ENCODE measurements at places on chromosomes 1 and 21.

DNA sequence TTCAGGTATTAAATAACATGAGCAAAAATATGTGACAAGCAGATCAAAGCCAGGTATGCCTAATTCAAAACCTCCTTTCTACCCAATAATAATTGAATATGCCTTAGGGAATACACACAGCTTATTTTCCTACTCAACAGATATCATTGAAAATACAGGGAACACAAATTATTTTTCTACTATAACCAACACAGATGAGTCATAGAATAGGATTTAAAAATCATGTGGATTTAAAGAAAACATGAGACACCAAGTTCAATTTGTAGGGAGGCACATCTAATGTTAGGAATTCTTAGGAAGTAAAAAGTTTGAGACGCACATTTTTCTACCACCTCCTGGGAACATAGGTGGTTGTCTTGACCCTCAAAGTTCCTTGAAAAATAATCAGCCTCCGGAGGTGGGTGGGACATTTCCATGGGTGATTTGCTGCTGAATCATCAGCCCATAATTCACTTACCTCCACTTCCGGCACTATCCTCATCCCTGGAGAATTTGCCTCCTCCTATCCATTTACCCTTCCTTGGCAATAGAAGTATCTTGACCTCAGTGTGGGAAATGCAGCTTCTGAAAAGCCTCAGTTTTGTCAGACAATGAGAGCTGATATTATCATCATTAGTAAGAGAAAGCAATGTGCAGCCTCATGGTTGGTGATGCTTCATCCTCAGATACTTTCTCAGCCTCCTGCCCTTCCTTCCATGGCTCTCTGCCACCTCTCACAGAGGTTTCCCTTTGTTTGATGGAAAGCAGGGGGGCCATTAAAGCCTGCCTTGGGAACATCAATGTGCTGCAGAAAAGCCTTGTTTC is 33.5 kb upstream of the RGS4 start:
- no peak for DNase-seq

GRCh38 chr1:98783821-98784220 is 122.3 kb downstream of the SNX7 start:
- no peak for DNase-seq

DNA sequence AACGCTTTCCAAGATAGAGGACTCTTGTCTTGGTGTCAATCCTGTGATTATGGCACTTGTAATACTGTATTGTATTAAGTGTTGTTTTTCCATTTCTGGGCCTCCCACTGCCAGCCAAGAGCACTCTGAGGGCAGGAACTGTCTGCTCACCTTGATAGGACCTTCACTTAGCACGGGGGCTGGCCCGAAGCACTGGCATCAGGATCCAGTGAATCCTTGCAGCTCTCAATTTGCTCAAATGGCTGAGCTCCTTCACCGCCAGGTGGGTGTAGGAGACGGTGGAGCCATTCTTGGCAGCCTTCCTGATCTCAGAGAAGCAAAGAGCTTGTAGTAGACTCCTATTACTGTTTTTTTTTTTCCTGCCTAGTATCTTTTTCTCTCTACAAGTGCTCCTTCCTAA is 17.7 kb downstream of the MECR start:
- DNase-seq, result no peak

- no peak for DNase-seq
Measured at GRCh38 chr1:116537040-116537831, 33.6 kb downstream of the CD58 start.

DNA sequence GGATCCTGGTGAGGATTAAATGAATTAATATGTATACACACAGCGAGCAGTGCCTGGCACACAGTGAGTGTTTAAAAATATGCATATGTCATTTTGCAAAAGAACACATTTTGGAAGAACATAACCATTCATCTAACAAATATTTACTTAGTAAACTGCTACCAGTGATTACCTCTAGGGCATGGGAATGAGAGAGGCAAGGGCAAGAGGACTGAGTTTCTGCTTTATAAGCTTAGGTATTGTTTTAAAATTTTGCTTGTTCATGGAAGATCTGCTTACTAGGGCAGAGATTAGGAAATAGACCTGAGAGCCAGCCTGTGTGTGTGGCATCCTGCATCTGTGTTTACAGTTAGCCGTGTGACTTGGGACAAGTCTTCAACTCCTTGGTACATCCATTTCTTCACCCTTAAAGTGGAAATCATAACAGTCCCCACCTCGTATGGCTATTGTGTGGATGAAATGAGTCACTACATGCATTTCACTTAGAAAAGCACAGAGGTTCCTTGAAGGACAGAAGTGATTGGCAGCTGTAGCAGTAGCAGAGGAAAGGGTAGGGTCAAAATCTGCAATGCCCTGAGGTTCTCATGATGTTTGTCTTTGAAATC is 198.5 kb upstream of the FMN2 start:
- DNase-seq, result no peak
